ENCODE measurements at places on chromosomes 1 and 21.
A peak's percentile ranks its signal among the peaks of the same experiment; 100 is the strongest.

DNA sequence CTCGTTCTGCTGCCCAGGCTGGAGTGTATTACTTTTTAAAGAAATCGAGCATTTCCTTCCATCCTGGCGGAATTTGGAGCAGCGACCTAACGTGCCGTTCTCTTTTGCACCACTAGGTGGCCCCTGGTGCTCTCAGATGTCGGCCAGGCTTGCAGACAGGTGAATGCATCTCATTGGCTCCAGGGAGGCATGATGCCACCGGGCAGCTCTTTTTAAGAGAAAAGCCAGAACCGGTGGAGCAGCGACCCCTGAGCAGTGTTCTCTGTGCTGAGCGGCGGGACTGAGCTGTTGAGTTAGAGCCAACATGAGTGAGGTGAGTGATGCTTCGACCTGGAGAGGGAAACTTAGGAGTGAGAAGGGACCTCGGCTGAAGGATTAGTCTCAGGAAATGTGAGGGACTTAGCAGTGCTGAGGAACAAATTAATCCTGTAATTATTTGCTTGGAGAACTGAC, at the start of gene PCP4:
TSS of gene PCP4 (plus strand) at position 241 of the 453 bp plus-strand sequence. CDS start at position 305, 64 bp downstream.
- peak; percentile 69 for DNase-seq

DNA sequence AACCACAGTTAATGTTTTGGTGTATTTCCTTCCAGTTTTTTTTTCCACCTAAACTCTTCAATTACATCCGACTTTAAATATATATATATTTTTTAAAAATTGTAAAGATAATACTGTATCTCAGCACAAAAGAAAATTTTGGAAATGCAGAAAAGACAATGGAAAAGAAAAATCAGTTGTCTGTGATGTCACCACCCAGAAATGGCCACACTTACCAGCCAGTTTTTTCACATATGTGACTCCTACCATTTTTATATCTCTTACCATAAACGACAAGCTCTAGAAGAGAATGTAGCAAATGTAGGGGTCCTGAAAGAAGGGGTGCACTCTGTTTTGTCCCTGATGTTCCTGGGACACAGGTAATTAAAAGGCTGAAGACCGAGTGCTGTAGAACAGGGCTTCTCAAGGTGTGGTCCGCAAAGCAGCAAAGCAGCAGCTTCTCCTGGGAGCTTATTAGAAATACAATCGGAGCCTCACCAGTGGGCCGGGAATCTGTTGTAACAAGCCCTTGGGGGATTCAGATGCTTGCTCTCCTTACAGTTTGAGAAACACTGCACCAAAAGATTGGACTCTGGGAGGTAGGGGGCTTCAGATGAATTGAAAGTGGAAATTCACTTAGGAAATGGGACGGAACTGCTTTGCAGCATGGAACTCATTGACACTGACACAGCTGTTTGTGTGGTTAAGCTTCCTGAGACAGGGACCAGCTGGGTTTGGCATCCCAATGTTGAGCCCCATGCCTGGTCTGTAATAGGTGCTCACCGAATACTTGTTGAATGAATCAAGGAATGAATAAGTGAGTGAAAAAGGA, 44.1 kb downstream of the ALPL start:
- DNase-seq = no peak

DNA sequence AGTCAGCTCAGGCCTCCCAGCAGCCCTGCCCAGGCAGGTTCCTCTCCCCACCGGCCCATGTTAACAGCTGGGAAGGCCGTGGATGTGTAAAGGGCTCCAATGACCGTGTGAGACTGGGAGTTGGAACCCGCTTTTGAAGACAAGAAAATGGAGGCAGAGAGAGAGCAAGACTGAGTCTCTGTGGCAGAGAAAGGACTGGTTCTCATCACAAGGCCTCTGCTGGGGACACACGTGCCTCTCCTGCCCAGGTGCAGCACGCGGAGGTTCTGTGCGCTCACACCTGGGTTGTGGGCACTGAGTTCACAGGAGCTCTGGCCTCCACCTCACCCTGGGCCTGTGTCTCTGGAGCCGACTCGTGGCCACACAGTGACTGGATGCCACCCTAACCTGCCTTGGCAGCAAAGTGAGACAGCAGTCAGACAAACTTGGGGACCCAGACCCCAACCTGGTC, 27.0 kb downstream of the RUNX3 start:
- peak; percentile 62 for DNase-seq

DNA sequence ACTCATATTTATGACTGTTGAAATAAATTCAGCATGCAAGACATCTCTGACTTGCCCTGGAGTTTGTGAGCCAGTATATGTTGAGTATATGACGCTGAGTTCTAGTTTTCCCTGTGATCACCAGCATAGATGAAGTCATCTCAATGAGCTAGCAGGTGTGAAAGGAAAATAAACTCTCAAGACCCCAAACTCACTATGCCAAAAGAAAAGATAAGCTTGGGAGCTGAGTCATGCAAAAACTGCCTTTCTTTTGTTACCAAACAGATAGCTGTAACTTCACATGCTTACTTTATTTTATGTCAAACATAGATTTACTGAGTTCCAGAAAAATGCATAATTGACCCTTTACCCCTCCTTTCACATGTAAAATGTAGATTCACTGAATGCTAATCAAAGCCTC, 52.9 kb downstream of the SERBP1 start:
- no peak for DNase-seq

DNA sequence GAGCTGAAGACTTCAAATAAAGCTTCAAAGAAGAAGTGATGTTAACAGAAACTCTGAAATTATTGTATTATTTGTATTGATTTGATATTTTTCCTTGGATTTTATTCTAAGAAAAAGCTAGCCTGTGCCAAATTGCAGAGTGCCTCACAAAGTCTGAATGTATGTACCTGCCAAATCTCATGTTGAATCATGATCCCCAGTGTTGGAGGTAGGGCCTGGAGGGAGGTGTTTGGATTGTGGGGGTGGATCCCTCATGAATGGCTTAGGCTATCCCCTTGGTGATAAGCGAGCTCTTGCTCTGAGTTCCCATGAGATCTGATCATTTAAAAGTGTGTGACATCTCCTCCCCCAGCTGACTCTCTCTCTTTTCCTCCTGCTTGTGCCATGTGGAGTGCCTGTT, 43.6 kb downstream of the ACKR1 start:
- no peak for DNase-seq
